ENCODE measurements at places on chromosomes 7 and 10.

- no peak for DNase-seq
Measured at GRCh38 chr7:16935341-16935735, 53.6 kb upstream of the AGR3 start.

GRCh38 chr7:101411508-101411874 lies 48.8 kb downstream of the COL26A1 start:
- DNase-seq: no peak

DNA sequence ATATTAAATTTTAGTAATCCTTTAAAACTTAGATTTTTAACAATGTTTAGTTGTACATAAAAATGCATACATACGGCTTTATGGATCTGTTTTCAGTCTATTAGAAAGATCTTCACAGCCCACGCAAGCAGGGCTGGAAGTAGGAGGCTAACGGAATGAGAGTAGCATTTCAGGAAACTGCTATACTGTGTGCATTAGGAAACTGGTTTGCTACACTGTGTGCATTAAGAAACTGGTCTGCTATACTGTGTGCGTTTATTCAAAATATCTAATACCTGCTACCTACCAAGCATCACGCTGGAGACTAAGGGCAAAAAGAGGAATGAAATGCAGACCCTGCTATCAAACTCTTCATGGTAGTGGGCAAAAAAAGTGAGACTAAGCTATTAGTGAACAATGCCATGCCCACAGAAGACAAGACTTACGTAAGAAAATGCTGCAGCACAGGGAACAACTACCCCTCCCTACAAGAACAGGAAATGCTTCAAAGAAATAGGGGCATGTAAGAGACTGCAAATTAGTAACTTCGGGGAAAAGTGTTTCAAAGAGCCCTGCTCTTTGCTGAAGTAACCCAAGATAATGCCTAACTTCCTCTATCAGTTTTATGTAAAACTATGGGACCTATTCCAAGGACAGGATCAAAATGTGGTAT lies 11.3 kb downstream of the RAB11FIP2 start:
- DNase-seq: no peak

- DNase-seq: no peak
Measured at GRCh38 chr10:98748298-98748697, 301.6 kb upstream of the HPS1 start.

- DNase-seq: no peak
Measured at GRCh38 chr7:37150180-37150579, 298.5 kb downstream of the ELMO1 start.
